Activated CD8-positive, alpha-beta memory T cell treated with anti-CD3 and anti-CD28 coated beads, Interleukin-2, amount 10 ng/mL, durations not matched to agents 7 days and 5 days (primary cell): ENCODE measurements at places on chromosomes 1 and 21. TPM values are rescaled to one million over a fixed set of nuclear protein-coding genes. Genes with fewer than 3 reads are reported as not detected.

ADCY10 gene
- 0.07 TPM for total RNA-seq

DNA sequence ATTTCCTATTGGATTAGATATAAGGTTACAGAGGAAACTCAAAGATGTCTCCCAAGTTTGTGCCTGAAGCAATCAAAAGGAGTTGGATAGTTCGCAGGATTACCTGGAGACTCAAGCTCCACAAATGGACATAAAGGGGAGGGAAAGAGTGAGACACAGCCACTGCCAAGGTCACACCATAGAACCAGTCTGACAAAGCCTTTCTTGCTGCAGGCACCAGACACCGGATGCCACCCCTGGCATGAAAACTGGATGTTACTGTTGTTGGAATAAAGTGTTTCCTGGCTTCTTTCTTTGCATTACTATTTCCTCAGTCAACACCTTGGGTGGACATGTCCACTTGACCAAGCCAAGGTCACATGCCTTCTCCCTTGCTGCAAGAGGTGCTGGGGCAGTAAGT is 70.6 kb downstream of the SNRPE start:
- no peak overlapping the region for H3K4me3 ChIP-seq
- peaks cover 22% of the 10 kb centered on the region for H3K27me3 ChIP-seq
- peaks cover 13% of the 10 kb centered on the region for H3K4me1 ChIP-seq

DNA sequence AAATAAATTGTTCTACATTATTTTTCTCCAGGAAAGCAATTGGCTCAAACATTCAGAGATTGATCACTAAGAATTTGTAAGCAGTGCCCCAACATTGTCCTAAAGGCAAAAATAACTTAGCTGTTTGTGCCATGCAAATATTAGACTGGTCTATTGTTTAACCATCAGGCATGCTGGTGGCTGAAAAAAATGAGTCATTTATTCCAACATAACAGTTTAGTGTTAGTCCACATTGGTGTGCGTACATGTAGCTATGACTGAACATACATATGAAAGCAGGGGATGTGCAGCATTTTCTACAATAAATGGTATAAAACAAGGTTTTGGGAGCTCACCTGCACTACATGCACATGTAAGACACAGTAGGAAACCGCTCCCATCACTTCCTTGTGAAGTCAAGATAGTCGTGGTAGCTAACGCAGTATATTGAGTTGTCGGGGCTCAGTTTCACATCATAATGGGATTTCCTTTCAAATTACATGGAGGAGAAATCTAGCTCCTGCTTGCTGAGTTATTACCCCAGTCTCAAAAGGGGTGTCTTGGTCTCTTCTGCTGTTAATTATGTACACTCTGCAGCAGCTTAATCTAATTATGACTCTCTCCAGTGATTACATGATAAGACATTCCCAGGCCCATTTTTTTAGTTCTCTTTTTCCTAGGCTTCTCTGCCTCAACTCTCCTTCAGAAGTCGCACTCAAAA is 199.4 kb downstream of the LYPLAL1 start:
- no peak overlapping the region for H3K4me3 ChIP-seq
- H3K36me3 ChIP-seq, result no peaks in the 10 kb centered on the region
- no peaks in the 10 kb centered on the region for H3K4me1 ChIP-seq
- H3K27me3 ChIP-seq, result peaks cover 3% of the 10 kb centered on the region
- H3K27ac ChIP-seq, result no peak overlapping the region

DNA sequence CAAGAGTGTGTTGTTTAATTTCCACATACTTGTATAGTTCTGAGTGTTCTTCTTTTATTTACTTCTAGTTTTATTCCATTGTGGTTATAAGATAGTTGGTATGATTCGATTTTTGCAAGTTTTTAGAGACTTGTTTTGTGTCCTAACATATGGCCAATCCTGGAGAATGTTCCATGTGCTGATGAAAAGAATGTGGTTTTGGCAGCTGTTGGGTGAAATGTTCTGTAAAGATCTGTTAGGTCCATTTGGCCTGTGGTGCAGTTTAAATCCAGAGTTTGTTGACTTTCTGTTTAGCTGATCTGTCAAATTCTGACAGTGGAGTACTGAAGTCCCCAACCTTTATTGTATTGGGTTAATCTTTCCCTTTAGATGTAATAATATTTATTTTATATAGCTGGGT is 19.5 kb upstream of the TIPRL start:
- peaks cover 14% of the 10 kb centered on the region for H3K36me3 ChIP-seq
- H3K4me3 ChIP-seq, result no peak overlapping the region
- no peaks in the 10 kb centered on the region for H3K4me1 ChIP-seq

DNA sequence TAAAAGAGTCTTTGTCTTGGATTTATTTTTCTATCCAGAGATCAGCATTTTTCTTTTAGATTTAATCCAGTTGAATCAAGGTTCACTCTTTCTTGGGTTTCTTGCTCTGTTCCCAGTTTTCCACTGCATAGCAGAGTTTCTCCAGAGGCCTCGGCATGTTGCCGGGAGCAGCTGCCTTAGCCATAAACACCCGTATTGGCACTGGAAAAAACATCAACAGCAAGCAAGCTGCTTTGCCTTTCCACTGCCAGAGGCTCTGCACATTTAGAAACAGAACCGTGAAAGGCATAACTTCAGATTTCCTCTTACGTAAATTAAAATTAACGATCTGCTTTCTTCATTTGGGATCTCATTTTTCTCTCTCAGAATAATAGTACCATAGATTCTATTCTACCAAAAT is 181.8 kb upstream of the L1TD1 start:
- DNase-seq, result no peak
- H3K27ac ChIP-seq, result no peak overlapping the region
- no peak overlapping the region for H3K4me3 ChIP-seq
- no peaks in the 10 kb centered on the region for H3K36me3 ChIP-seq

- DNase-seq, result no peak
- H3K27ac ChIP-seq, result no peak overlapping the region
- no peaks in the 10 kb centered on the region for H3K27me3 ChIP-seq
Observed at GRCh38 chr1:233019778-233020325, 69.4 kb downstream of the NTPCR start.

KCNK2 gene
- not detected for total RNA-seq

DNA sequence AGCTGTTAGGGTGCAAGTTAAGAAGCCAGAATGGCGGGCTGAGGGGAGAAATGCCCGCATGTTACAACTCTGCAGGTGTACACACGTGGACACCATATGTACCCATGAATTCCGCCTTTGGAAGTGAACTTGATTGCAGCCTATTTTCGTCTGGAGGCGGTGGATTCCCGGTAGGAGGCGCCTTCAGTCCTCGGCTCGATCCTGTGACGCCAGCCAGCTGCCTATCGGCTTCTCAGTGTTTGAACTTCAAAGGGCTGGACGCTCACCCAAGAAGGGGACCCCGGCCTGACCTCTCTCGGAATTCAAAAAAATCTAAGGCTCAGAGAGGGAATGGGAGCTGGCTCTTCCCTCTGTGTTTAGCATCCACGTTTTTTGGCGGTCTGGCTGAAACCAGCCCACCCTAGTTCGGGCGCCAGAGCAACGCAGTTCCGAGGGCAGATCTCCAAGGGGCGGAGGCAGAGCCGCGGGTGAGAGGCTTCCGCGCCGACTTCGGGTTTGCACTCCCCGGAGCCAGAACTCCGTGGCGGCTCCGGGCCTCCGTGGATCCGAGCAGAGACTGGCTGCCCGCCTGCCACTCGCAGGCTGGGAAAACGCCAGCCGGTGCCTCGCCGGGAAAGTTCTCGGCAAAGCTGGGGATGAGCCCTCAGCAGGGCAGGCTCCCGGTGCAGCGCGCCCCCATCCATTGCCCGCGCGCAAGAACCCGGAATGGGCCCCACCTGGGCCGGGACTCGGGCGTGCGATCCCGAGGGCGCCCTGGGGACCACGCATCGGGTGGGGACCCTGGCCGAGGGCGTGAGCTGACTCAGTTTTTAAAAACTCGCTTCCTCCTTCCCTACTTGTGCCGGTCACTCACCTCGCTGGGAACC is 996 bp upstream of the TMEM51 start:
- H3K4me3 ChIP-seq, result no peak overlapping the region
- no peak overlapping the region for H3K27ac ChIP-seq
- peaks cover 77% of the 10 kb centered on the region for H3K27me3 ChIP-seq

DNA sequence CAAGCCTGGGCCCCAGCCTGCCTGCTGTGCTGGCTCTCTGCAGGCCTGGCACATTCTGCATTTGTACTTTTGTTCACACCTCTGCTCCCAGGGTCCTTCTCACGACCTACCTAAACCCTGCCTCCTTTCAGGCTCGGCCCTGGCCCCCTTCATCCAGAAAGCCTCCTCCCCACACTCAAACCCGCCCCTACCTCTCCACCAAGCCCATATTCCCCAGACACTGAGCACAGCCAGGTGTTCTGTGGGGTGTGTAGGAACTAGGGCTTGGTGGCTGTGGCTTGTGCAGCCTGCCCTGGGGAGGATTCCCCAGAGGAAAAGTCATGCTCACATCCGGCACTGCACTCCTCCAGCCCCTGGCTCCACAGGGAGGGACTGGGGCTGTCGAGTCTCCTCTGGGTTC is 8.2 kb upstream of the MIXL1 start:
- no peak for DNase-seq
- no peak overlapping the region for H3K27ac ChIP-seq
- H3K36me3 ChIP-seq, result no peaks in the 10 kb centered on the region
- no peaks in the 10 kb centered on the region for H3K4me1 ChIP-seq
- no peak overlapping the region for H3K4me3 ChIP-seq

UBASH3A gene
- total RNA-seq, result 89.5 TPM

DNA sequence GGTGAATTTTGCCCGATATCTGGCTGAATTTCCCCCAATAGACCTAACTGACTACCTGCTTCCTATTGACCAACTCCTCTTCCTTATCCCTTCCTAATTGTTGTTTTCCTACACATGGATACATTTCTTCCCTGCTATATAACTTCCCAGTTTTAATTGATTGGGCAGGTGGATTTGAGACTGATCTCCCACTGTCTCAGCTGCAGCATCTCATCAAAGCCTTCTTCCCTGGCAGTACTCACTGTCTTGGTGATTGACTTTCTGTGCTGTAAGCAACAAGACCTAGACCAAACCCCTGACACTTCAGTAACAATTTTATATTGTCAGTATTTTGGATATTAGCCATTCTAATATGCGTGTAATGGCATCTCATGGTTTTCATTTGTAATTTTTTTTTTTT is 11.3 kb upstream of the PLA2G2A start:
- peaks cover 2% of the 10 kb centered on the region for H3K4me1 ChIP-seq
- H3K4me3 ChIP-seq, result no peak overlapping the region
- H3K27me3 ChIP-seq, result peaks cover 62% of the 10 kb centered on the region
- no peak overlapping the region for H3K27ac ChIP-seq
- no peak for DNase-seq
- H3K36me3 ChIP-seq, result no peaks in the 10 kb centered on the region

EDN2 gene
- total RNA-seq, result not detected

GRCh38 chr1:238606457-238606856 is 715.7 kb upstream of the ZP4 start:
- no peaks in the 10 kb centered on the region for H3K4me1 ChIP-seq
- no peaks in the 10 kb centered on the region for H3K36me3 ChIP-seq
- no peaks in the 10 kb centered on the region for H3K27me3 ChIP-seq
- no peak overlapping the region for H3K4me3 ChIP-seq
- DNase-seq, result no peak
- no peak overlapping the region for H3K27ac ChIP-seq

GRCh38 chr1:81920245-81920740 is 119.6 kb downstream of the ADGRL2 start:
- no peak overlapping the region for H3K27ac ChIP-seq
- no peaks in the 10 kb centered on the region for H3K36me3 ChIP-seq
- H3K27me3 ChIP-seq, result no peaks in the 10 kb centered on the region

- H3K27ac ChIP-seq, result no peak overlapping the region
- no peaks in the 10 kb centered on the region for H3K4me1 ChIP-seq
- no peak for DNase-seq
Observed at GRCh38 chr1:90580176-90580575, 136.9 kb downstream of the BARHL2 start.

DNA sequence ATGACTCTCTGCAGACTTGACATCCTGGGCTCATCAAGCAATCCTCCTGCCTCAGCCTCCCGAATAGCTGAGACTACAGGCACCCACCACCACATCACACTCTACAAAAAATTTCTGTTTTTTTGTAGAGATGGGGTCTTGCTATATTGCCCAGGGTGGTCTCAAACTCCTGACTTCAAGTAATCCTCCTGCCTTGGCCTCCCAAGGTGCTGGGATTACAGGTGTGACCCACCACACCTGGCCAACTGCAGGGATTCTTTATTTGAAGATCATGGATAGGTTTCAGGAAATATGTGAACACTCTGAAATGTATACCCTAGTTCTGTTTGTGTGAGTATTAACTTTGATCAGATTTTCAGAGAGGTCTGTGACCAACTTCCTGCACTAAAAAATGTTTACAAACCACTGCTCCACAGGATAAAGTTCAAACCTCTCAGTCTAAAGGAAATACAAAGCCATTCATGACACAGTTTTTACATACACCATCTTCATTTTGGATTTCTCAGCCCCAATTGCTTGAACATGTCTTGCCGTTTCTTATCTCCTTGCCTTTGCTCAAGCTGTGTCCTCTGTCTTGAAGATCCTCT is 252.3 kb upstream of the FGGY start:
- DNase-seq, result no peak
- peak overlapping the region; percentile 89 for H3K27ac ChIP-seq
- H3K27me3 ChIP-seq, result no peaks in the 10 kb centered on the region
- H3K36me3 ChIP-seq, result peaks cover 20% of the 10 kb centered on the region
- peaks cover 42% of the 10 kb centered on the region for H3K4me1 ChIP-seq

- no peaks in the 10 kb centered on the region for H3K36me3 ChIP-seq
- no peak for DNase-seq
- H3K27me3 ChIP-seq, result no peaks in the 10 kb centered on the region
- H3K27ac ChIP-seq, result no peak overlapping the region
Observed at GRCh38 chr1:178023181-178023618, 53.3 kb upstream of the SEC16B start.

DNA sequence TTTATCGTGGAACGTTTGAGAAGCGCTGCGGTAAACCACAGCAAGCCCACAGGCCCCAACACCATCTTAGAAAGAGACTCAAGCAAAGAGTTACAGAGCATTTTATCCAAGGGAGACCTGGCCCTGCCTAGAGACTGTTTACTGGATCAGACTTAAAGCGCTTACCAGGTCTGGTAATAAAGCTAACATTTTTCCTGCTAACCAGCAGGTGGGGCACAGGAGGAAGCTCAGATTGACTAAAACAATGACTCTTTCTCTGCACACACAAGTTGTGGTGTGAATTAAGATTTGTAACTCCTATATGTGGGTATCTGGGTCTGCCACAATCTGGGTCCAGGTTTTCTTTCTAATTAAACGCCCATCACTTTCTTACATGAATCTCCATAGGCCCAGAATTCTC is 136.5 kb upstream of the ETS2 start:
- H3K27me3 ChIP-seq, result peaks cover 12% of the 10 kb centered on the region
- H3K27ac ChIP-seq, result no peak overlapping the region
- H3K4me1 ChIP-seq, result no peaks in the 10 kb centered on the region
- H3K36me3 ChIP-seq, result no peaks in the 10 kb centered on the region
- no peak overlapping the region for H3K4me3 ChIP-seq
